ENCODE measurements at places on chromosomes 4 and X.

- DNase-seq, result no peak
Measured at GRCh38 chr4:173509036-173510001, 20.7 kb downstream of the HAND2 start.

GRCh38 chr4:123978637-123979036, 582.0 kb downstream of the SPRY1 start:
- DNase-seq, result no peak

GRCh38 chr4:77076889-77077635, 1.3 kb upstream of the CCNI start:
- no peak for DNase-seq

DNA sequence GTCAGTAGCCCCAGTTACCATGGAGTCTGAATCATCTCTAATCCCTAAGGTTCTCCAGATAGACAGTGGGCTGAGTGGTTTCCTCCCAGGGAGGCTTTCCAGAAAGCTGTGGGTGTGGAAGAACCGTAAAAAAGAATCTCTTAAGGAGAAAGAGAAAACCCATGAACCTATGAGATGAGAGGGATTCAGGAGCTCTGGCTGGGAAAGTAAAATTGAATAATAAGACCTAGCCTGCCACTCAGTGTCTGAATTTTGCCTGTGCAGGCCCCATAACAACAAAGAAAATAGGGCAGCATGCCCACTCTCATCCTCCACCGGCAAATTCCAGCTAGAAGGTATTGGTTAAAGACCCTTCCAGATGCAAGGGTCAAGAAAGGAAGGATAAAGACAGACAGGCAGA, 16.9 kb downstream of the AWAT2 start:
- no peak for DNase-seq

DNA sequence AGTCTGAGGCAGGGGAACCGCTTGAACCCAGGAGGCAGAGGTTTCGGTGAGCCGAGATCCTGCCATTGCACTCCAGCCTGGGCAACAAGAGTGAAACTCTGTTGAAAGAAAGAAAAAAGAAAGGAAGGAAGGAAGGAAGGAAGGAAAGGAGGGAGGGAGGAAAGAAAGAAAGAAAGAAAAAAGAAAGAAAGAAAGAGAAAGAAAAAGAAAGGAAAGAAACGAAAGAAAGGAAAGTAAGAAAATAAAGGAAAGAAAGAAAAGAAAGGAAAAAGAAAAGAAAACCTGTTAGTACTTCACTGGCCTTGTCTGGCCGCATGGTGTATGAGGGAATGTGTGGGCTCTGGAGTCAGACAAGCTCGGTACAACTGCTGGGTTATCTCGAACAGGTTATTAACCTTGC, 20.8 kb upstream of the MAGEA1 start:
- DNase-seq, result no peak

DNA sequence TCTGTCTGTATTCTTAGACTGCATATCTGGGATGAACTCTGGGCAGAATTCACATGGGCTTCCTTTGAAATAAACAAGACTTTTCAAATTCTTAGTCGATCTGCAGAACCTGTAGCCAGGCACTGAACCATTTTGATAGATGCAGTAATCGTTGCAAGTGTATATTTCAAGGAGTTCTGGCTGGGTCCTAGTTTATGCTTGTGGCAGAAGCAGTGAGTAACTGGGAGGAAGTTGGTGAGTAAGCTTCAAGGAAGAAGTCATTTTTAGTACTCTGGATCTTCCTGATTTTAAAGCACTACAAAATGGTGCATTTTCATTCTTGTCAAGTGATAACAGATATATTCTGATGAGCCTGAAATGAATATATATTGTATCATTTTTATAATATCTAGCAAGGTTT, 9.5 kb downstream of the HPRT1 start:
- DNase-seq, result no peak

DNA sequence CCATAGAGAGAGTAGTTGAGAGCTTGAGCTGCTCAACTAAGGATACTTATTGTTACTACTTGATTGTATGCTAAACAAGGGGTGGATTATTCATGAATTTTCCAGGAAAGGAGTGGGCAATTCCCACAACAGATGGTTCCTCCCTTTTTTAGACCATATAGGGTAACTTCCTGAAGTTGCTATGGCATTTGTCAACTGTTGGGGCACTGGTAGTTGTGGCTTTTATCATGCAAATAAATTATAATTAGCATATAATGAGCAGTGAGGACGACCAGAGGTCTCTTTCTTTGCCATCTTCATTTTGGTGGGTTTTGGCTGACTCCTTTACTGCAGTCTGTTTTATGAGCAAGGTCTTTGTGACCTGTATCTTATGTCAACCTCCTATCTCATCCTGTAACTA, 1403.5 kb upstream of the PABPC4L start:
- no peak for DNase-seq

- DNase-seq, result no peak
Measured at GRCh38 chr4:172270397-172270796, 457.2 kb downstream of the GALNTL6 start.

DNA sequence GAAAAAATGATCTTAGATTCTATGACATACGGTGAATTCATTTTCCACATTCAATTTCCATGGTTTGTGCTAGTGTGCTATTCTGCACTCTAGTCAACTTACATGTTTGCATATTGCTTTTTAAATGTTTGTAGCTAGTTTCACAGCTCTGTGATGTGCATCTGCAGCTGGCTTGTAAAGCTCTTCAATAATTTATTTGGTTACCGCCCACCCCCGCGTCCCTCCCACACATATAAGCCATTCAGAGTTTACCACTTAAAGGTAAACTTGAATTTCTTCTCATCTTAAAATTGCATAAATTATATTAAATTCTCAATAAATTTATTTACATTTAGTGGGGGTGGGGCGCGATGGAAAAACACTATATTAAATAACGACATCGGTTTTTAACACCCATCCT, 291 bp upstream of the NBDY start:
- no peak for DNase-seq

- DNase-seq, result no peak
Measured at GRCh38 chrX:154446430-154446829, 2.5 kb downstream of the FAM50A start.

DNA sequence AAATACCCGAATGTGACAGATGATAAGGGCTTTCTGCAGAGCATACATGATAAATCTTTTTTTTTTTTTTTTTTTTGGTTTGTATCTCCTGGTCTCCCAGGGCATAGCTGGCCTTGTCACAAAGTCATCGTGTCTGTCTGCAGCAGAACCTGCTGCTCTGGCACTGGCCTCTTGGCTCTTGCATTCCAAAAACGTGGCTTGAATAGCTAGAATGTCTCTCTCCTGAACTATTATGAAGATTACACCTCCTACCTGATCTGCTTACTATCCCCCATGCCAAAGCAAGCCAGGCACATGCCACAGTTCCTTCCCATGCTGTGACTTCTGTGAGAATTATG, 50.4 kb upstream of the SCRG1 start:
- DNase-seq, result no peak

- DNase-seq, result no peak
Measured at GRCh38 chr4:104500442-104500841, 5.7 kb upstream of the CXXC4 start.

DNA sequence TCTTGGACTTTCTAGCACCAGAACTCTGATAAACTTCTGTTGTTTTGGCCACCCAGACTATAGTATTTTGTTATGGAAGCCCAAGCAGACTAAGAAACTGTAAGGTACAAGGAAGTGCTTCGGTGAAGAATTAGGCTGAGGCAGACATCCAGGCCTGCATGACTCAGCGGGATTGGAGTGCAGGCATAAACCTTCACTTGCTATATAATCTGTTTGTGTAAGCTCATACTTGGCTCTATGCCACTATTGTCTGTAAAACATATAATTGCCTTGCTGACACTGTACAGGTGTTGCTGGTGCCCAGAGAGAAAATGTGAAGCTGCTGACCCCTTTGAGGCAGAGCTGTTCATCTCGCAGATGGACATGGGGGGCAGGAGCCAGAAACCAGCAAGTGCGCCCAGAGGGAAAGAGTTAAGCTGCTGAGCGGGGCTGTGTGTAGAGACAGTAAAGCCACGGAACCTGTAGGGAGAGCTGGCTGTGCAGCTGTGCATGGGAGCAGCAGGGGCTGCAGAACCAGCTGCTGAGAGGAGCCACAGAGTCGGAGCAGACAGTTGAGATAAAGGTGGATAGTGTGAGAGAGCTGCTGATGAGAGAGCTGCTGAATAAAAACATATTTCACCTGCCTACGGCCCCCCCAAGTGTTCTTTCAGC, 96.2 kb downstream of the RBM46 start:
- no peak for DNase-seq

DNA sequence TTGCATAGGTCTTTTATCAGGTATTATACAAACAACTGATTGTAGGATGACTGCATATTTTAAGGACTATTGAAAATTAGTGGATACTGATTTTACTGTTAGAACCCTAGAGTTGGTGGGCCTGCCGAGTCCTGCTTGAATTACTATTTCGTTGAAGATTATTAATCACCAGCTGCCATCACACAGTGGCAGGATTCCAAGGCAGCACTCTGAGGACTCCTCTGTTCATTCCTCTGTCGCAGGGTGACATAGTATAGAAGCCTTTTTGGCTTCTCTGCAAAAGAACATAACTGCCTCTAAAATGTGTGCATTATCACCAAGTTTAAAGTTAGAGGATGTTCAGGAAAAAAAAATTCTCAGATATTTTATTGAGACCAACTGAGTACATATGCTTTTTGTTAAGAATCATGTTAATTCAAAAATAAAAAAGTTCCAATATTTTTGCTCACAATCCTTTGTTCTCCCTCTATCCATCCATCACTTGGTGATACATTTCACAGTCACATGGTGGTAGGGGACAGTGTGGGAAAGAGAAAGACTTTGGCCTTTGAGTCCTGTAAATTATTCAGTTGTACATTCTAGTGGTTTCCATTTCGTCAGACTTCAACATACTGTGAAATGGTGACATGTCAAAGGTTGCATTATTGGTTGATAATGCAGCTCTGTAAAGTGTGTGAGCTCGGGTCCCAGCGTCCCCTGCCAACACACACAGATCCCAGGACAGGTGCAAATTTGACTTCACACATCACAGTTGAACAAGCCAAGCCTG, 332.5 kb downstream of the GRID2 start:
- DNase-seq, result no peak

DNA sequence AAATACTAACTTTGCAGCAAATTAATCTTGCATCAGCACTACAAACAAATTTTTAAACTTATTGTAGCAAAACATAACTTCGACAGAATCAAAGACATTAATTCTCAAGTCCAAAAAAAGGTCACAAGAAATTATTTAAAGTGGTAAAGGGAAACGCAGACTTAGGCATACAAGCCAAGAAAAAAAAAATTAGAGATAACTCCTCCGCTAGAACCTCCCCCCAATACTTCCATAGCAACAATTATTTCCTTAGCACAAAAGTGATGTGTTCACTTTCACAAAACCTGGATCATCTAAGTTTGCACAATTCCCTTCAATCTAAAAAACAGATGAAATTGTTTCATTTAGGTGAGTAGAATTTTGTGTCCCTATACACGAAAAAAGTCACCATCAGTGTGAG, 1.1 kb downstream of the LRBA start:
- DNase-seq, result no peak

DNA sequence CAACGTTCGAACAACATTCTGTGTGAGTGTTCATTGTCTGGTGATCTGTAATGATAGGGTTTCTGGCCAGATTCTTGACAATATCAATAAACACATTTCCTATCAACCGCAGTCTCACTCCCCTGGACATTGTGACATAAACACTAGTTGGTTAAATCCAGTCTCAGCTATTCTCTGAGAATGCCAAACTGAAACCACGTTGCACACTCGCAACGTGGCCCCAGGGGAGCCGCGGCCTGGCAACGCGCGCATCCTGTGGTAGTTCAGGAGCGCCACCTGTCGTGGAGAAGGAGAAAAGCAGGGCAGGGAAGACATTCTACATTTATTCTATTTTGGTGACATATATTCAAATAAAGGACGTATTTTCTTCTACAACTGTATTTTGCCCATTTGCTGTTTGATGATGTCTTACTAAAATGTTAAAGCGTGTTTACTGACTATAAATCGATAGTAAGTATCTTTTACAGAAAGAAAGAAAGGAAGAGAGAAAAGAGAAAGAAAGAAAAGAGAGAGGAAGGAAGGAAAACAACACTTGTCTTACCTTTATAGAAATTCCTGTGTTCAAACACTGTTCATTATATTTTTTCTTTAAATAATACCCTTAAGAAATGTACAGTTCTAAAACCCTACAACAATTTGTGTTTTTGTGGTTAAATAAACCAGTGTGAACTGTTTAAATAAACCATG, 738.3 kb upstream of the FRG1 start:
- no peak for DNase-seq

- no peak for DNase-seq
Measured at GRCh38 chr4:29558789-29559188, 1161.4 kb upstream of the PCDH7 start.

DNA sequence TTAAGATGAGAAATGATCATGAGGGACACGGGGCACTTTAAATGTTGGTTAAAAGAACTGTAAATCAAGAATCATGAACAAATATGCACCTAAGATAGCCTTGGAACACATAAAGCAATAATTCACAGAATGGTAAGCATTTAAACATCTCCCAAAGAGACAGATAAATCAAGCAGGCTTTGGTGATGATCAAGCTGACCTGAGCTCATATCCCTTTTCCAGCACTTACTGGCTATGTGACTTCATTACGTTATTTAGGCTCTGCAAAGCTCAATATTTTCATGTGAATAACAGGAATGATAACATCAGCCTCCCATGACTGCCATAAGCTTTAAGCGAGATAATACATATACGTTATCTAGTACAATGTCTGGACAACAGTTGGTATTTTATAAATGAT, 54.9 kb downstream of the CHRNA9 start:
- no peak for DNase-seq

GRCh38 chrX:150880808-150881165, 17.7 kb downstream of the CD99L2 start:
- DNase-seq, result no peak

- no peak for DNase-seq
Measured at GRCh38 chr4:48962636-48963035, 23.4 kb upstream of the CWH43 start.

- DNase-seq, result no peak
Measured at GRCh38 chr4:169912996-169913395, 113.2 kb downstream of the MFAP3L start.

GRCh38 chrX:139828033-139828432, 104.8 kb downstream of the ATP11C start:
- DNase-seq, result no peak

DNA sequence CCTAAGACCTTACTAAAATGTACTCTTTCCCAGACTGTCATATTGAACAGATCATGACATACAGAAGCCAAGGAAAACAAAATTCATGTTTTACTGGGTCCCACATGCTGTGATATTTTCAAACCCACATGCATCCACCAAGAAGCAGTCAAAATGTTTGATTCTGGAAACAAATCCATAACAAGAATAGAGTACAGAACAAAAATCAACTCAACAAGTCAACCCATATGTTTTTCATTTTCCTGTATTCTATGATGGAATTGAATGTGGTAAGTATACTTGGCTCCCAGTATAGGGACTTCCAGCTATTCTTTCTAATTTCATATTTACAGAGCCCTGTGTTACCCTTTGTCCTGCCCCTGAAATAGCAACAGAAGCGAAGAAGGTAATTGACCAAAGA, 106.8 kb downstream of the COL25A1 start:
- no peak for DNase-seq

GRCh38 chrX:115038406-115038805, 21.0 kb upstream of the IL13RA2 start:
- no peak for DNase-seq

Measured in stimulated activated CD4-positive, alpha-beta T cell treated with anti-CD3 and anti-CD28 coated beads, Interleukin-1b, Interleukin-23, amount 100 ng/mL, for 1 hour (primary cell).